Testis (tissue), 5 donors: ENCODE measurements at places on chromosomes 6 and 20.

DNA sequence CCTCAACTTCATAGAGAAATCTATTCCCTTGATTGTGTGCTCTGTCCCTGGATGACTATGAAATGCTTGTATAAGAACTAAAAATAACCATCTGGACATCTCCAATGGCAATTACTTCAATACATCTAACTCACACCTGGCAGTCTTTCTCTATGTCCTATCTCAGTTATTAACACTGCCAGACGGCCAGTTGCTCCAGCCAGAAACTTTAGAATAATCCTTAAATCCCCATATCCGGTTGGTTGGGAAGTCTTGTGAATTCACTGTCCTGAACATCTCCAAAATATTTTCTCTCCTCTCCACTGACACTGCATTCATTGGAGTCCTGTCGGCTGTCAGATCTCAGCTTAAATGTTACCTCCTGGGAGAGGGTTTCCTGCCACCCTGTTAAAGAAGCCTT, 12.2 kb upstream of the LAMA2 start:
- no peaks in the 10 kb centered on the region for H3K27me3 ChIP-seq
- no peak overlapping the region for H3K27ac ChIP-seq
- no peak overlapping the region for H3K4me3 ChIP-seq
- no peaks in the 10 kb centered on the region for H3K4me1 ChIP-seq

DNA sequence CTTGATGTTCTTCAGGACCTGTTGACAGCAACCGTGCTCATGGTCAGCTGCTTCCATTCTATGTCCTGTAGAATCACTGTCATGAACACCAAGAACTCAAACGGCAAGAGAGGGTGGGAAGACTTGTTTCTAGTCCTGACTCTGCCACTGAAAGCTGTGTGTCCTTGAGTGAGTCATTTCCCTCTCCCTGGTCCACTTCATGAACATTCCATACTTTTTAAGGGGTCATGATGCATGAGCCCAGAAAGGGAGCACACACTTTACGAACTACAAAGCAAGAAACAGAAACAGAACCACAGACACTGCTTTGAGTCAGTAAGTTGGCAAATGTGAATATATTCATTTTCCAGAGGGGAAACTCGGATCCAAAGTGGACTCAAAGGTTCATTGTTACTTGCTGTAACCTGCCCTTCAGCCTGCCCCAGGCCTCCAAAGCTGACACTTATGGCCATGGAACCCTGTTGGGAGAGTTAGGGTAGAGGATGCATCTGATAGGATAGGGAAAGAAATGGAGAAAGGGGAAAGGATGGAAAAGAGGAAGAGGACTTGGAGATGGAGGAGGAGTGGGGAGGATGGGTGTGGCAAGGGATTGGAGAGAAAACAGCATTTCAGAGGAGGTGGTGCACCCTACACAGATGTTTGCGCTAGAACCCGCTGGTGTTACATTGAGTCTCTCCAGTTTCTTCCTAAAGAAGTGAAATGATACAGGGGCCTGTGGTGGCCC, 129.8 kb downstream of the FOXO3 start:
- no peak overlapping the region for H3K4me3 ChIP-seq
- no peak overlapping the region for H3K27ac ChIP-seq
- H3K27me3 ChIP-seq, result no peaks in the 10 kb centered on the region
- H3K36me3 ChIP-seq, result no peaks in the 10 kb centered on the region

DNA sequence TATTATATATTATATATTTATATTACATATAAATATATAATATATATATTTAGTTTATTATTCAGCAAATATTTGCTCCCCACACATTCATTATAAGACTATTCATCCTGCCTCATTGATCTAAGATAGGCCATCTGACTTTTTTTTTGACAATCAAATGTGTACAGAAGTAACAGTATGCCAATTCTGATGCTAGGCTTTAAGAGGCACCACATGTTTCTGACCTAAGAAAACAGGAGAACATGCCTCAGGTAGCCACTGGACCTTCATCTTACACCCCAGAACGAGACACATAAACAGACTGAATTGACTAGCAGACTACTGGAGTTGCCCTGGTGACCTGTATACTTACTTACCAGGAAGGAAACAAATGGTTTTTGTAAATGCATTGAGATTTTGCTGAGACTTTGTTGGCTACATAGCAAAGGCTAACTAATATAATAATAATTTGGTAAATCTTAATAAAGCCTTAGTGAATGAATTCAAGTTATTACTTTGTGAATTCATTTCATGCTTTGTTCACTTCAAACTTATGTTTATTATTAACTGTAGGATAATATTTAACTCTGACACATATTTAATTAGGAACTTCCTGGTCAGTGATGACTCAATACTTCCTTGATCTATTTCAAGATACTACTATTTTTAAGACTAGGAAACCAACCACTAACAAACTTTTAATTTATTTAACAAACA, 13.4 kb upstream of the MYO6 start:
- H3K27ac ChIP-seq, result no peak overlapping the region
- H3K36me3 ChIP-seq, result no peaks in the 10 kb centered on the region
- H3K27me3 ChIP-seq, result no peaks in the 10 kb centered on the region
- no peaks in the 10 kb centered on the region for H3K4me1 ChIP-seq

GRCh38 chr6:55758156-55758937, 117.0 kb downstream of the BMP5 start:
- no peaks in the 10 kb centered on the region for H3K27me3 ChIP-seq
- no peak for DNase-seq
- no peaks in the 10 kb centered on the region for H3K36me3 ChIP-seq

- H3K36me3 ChIP-seq, result no peaks in the 10 kb centered on the region
- H3K27me3 ChIP-seq, result no peaks in the 10 kb centered on the region
- no peak overlapping the region for H3K27ac ChIP-seq
- no peak for DNase-seq
- H3K4me3 ChIP-seq, result no peak overlapping the region
Measured at GRCh38 chr6:73030791-73031782, 194.2 kb downstream of the KHDC1L start.

DNA sequence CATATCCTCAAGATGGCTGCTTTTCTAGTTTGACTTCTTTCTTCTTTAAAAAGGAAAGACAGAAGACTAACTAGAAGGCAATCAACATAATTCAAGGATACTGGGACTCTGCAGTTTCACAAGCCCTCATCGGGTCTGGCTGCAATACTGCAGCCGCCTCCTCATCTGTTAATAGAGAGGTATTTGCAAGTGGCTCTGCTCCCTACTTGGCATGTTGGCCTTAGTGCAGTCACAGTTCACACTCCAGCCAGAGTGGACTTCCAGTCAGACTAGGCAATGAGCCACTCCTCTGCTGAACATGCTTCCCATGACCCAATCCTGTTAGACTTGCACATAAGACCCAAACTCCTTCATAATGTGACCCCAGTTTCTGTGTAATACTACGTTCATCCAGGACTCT, 141.9 kb upstream of the ENPP5 start:
- no peaks in the 10 kb centered on the region for H3K4me1 ChIP-seq
- no peaks in the 10 kb centered on the region for H3K27me3 ChIP-seq

DNA sequence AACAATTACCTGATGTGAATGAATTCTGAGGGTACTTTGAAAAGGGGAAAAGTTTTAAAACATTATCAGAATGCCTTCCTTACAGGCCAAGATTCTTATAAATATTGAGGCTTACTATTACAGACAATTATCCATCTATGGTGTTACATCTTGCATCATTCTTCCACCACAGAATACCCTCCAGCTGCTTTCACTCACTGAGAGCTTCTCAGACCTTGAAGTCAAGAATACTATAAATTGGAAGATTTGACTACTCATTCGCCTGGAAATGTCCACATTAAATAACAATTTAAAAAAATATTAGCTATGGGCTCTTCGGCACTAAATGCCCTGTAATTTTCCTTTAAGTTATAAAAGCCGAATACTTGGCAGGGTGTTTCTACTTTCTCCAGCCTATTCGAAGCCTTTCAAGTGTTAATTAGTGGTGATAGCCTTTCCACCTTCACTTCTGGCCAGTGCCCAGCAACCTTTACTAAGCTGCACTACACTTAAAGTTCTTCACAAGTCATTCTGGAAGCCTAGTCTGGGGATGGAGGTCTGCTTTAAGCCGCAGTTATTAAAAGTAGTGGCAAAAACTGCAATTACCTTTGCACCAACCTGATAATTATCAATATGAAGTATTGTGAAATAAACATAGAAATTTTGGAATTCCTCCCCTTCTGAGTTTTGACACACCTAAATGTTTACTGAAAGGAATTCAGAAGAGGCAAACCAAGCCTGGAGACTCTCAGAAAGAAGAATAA, 100.9 kb downstream of the BMP5 start:
- no peak overlapping the region for H3K4me3 ChIP-seq
- H3K4me1 ChIP-seq, result no peaks in the 10 kb centered on the region
- no peak overlapping the region for H3K27ac ChIP-seq
- no peak for DNase-seq
- no peaks in the 10 kb centered on the region for H3K27me3 ChIP-seq
- H3K36me3 ChIP-seq, result no peaks in the 10 kb centered on the region

DNA sequence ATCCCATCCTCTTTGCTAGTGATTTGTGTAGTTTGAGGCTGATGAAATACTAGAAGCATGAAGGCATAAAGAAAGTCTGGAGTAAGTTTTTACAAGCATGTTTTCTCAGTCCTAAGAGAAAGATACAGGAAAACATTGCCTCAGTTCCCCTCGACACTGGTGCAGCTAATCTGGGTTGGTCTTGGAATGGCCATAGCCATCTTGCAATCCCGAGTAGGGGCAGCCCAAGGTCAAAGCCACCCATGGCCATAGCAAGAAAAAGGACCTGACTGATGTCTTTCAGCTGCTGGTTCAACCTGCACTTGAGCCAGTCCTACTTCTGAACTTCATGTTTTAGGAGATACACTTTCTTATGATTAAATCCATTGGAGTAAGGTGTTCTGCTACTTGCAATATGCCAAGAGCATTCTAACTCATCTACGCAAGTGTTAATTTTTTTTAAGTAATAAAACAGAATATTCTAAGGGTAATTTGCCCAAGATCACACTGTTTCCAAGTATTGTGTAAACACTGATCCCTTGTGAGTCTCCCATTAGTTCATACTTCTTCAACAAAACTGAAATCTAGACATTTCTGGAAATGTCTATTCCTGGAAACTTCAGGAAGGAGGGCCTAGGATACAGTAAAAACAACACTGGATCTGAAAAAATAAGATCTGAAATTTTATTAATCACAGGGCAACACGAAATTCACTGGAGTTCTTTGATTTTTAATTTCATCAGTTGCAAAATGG, 108.9 kb downstream of the MAP3K5 start:
- DNase-seq, result no peak
- no peaks in the 10 kb centered on the region for H3K36me3 ChIP-seq
- no peaks in the 10 kb centered on the region for H3K27me3 ChIP-seq
- H3K4me1 ChIP-seq, result peaks cover 9% of the 10 kb centered on the region
- no peak overlapping the region for H3K27ac ChIP-seq
- H3K4me3 ChIP-seq, result no peak overlapping the region

- H3K27ac ChIP-seq, result no peak overlapping the region
- DNase-seq, result no peak
- H3K36me3 ChIP-seq, result no peaks in the 10 kb centered on the region
- H3K4me3 ChIP-seq, result no peak overlapping the region
Measured at GRCh38 chr6:139204978-139205377, 70.1 kb downstream of the HECA start.

DNA sequence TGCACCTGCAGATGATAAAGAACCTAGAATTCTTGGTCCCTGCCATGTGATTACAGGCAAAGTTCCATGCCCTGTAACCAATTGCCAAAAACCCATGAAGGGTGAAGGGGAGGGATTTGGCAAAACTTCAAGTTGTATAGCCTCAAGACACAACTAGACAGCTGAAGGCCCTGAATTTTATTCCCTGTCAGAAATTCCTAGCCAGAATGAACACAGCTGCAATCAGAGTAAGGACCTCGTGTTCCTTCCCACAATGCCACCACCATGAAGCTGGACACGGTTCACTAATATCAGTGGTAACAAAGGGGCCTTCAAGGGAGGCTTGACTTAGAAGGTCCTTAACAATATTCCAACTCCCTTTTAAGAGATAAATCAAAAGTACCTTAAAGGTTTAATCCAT, 22.5 kb upstream of the IRAK1BP1 start:
- DNase-seq, result no peak
- no peak overlapping the region for H3K4me3 ChIP-seq
- H3K36me3 ChIP-seq, result no peaks in the 10 kb centered on the region
- H3K27ac ChIP-seq, result no peak overlapping the region

GRCh38 chr6:8628063-8628462, 192.7 kb upstream of the SLC35B3 start:
- no peak overlapping the region for H3K27ac ChIP-seq
- H3K36me3 ChIP-seq, result no peaks in the 10 kb centered on the region
- no peaks in the 10 kb centered on the region for H3K27me3 ChIP-seq
- no peaks in the 10 kb centered on the region for H3K4me1 ChIP-seq
- DNase-seq, result no peak
- no peak overlapping the region for H3K4me3 ChIP-seq

- no peaks in the 10 kb centered on the region for H3K36me3 ChIP-seq
- DNase-seq, result no peak
Measured at GRCh38 chr6:160990847-160991405, 643 bp upstream of the MAP3K4 start.

- H3K4me1 ChIP-seq, result peaks cover 20% of the 10 kb centered on the region
- DNase-seq, result no peak
- H3K27me3 ChIP-seq, result no peaks in the 10 kb centered on the region
- no peaks in the 10 kb centered on the region for H3K36me3 ChIP-seq
- H3K27ac ChIP-seq, result no peak overlapping the region
Measured at GRCh38 chr6:4804095-4804494, 27.9 kb downstream of the CDYL start.

- no peak overlapping the region for H3K4me3 ChIP-seq
- no peak overlapping the region for H3K27ac ChIP-seq
- no peaks in the 10 kb centered on the region for H3K4me1 ChIP-seq
- H3K27me3 ChIP-seq, result no peaks in the 10 kb centered on the region
- H3K36me3 ChIP-seq, result no peaks in the 10 kb centered on the region
Measured at GRCh38 chr6:1392813-1393640, 3.7 kb downstream of the FOXF2 start.

- H3K27me3 ChIP-seq, result no peaks in the 10 kb centered on the region
- H3K36me3 ChIP-seq, result no peaks in the 10 kb centered on the region
- no peak overlapping the region for H3K4me3 ChIP-seq
- no peak overlapping the region for H3K27ac ChIP-seq
- DNase-seq, result no peak
Measured at GRCh38 chr20:4545526-4545925, 176.2 kb upstream of the PRND start.

DNA sequence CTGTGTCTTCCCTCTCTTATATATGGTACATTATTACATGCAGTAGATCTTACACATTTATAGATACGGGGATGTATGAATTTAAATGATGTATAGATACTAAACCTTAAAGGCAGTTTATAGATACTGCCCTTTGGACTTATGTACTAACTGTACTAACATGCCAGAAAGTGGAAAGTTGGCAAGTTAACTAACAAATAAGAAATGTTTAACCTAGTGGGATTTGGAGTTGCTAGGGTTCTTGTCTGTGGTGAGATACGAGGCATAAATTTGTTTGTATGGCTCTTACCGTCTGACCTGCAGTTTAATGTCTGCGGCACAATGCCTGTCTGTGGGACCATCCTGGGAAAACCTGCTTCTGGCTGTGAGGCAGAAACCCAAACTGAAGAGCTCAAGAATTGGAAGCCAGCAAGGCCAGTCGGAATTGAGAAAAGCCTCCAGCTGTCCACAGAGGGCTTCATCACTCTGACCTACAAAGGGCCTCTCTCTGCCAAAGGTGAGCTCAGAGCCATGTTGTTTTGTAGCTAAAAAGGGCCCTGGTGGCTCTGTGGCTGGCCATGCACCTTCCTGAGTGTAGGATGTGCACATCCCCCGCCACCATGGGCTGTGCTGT, 62.9 kb upstream of the SLC22A1 start:
- no peaks in the 10 kb centered on the region for H3K4me1 ChIP-seq
- H3K4me3 ChIP-seq, result no peak overlapping the region
- no peak overlapping the region for H3K27ac ChIP-seq
- DNase-seq, result no peak
- no peaks in the 10 kb centered on the region for H3K36me3 ChIP-seq
